ENCODE measurements at places on chromosomes 1 and 21. TPM values are rescaled to one million over a fixed set of nuclear protein-coding genes. Genes with fewer than 3 reads are reported as not detected.

GRCh38 chr1:77655431-77655974 lies 27.0 kb downstream of the ZZZ3 start:
- no peaks in the 10 kb centered on the region for H3K27me3 ChIP-seq
- H3K36me3 ChIP-seq = no peaks in the 10 kb centered on the region
- H3K27ac ChIP-seq = no peak overlapping the region
- peaks cover 5% of the 10 kb centered on the region for H3K4me1 ChIP-seq
- DNase-seq = peak; percentile 15

GRCh38 chr1:117001254-117001927 lies at the start of gene CD101:
Gene CD101 (plus strand): TSS chr1:117001760. CDS start chr1:117001818, 58 bp downstream.
- H3K27ac ChIP-seq = no peak within 1 kb of the TSS
- no peaks in the 10 kb centered on the region for H3K27me3 ChIP-seq
- peaks cover 5% of the 10 kb centered on the region for H3K4me1 ChIP-seq
- H3K36me3 ChIP-seq = peaks cover 2% of the 10 kb centered on the region
- DNase-seq = no peak

- H3K27me3 ChIP-seq = no peaks in the 10 kb centered on the region
- DNase-seq = no peak
- H3K27ac ChIP-seq = peak overlapping the region; percentile 95
- H3K36me3 ChIP-seq = no peaks in the 10 kb centered on the region
- peak overlapping the region; percentile 54 for H3K4me3 ChIP-seq
- peaks cover 73% of the 10 kb centered on the region for H3K4me1 ChIP-seq
These were observed 9.3 kb upstream of the FAAP20 start for GRCh38 chr1:2203671-2204414.

Gene RIPPLY3
- total RNA-seq = 0.09 TPM

All from muscle of leg (tissue), 16 donors.